PC-3 (cell line): ENCODE measurements at places on chromosomes 1 and 21. TPM values are rescaled to one million over a fixed set of nuclear protein-coding genes. Genes with fewer than 3 reads are reported as not detected.

GRCh38 chr1:39788758-39789570 lies at the start of gene BMP8B:
TSS of gene BMP8B (minus strand) at chr1:39788865. CDS start at chr1:39788485, 380 bp downstream.
- peak; percentile 75 for DNase-seq

DNA sequence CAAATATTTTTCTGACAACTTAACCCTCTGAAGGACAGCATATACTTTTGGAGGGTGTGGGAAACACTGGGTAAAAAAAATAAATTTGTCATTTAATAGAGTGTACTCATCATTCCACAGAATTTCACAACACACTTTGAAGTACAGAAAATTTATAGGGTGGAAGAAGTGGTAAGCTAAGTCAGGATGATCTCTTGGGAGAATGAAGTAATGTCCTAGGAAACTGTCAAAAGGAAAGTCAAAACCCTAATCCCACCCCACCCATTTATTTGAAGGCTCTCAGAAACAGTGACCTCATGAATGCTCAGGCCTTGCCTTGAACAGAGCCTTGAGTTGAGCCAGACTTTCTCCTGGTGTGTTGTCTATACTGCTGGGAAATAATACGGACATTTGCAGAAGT lies 7.3 kb upstream of the UAP1 start:
- no peak for DNase-seq

GRCh38 chr1:214451596-214451995 lies 99.8 kb downstream of the PTPN14 start:
- no peak for DNase-seq

- DNase-seq: no peak
These were observed 70.9 kb upstream of the COL6A1 start for GRCh38 chr21:45910548-45911221.

GRCh38 chr21:16476056-16476825 lies 746.5 kb downstream of the USP25 start:
- no peak for DNase-seq

DNA sequence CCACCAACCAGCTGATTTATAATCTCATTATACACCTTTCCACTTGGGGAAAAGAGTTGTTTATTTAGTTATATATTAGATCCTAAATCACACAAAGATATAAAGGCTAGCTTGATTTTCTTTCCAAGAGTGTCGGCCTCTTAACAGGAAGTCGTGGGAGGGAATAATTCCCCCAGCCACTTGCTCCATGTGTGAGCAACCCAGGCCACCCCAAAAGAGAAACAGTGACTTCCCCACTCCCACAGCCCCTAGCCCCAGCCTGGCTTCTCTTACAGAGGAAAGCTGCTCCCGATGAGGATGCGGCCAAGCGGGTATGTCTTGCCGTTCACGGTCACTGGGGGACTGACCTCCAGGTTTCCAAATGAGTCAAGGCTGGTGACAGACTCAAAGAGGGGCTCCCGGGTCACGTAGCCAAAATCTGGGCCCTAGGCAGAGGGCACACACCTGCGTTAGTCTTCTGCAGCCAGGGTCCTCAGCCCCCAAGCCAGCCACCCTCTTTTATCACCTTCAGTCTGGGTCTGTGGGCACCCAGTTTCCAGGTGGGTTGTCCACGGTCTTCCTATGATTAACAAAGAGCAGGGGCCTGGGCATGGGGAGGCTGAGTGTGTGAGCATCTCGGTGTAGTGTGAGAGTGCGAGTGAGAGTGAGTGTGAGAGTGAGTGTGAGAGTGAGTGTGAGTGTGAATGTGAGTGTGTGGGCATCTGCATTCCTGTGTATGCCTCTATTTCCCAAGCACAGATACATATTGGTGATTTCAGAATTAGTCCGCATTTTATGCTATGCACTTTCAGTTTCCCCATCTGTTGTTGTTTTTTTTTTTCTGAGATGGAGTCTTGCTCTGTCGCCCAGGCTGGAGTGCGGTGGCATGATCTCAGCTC lies 25.4 kb upstream of the SDHB start:
- DNase-seq: no peak

DNA sequence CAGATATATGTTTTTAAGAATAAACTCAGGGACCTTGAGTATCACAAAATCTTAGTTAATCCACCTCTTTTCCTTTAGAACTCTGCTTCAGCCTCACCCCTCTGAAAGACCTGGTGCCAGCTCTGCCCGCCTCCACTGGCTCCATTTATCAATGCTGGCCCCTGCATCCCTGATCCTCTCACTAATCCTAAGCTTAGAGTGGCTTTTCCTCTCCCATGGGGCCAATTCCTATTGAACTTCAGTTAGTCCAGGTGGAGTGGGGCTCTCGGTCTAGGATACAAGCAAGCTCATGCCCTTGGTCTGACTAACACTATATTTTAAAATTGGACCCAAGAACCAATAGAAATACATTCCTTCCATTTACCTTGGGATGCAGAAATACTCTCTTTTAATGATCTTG lies 87.0 kb downstream of the RGS7 start:
- no peak for DNase-seq

- no peak for DNase-seq
These were observed 607.8 kb upstream of the ADGRL2 start for GRCh38 chr1:81192647-81193642.

- peak; percentile 69 for DNase-seq
These were observed 5.7 kb downstream of the TPM3 start for GRCh38 chr1:154186177-154186576.

GRCh38 chr1:200174525-200175295 lies 147.2 kb downstream of the NR5A2 start:
- no peak for DNase-seq

Gene AIRE
- not detected in 2 replicates for total RNA-seq

Gene PALMD
- 8.0 and 8.2 TPM in 2 replicates for total RNA-seq

Gene HPCA
- not detected in 2 replicates for total RNA-seq

Gene EFNA4
- total RNA-seq: 36.7 and 37.4 TPM in 2 replicates
